ENCODE measurements at places on chromosomes 2 and 18.

- DNase-seq, result no peak
Observed at GRCh38 chr2:73972846-73973245, 11.9 kb upstream of the TET3 start.

GRCh38 chr2:120826716-120827410 is 91.2 kb downstream of the GLI2 start:
- DNase-seq, result no peak

DNA sequence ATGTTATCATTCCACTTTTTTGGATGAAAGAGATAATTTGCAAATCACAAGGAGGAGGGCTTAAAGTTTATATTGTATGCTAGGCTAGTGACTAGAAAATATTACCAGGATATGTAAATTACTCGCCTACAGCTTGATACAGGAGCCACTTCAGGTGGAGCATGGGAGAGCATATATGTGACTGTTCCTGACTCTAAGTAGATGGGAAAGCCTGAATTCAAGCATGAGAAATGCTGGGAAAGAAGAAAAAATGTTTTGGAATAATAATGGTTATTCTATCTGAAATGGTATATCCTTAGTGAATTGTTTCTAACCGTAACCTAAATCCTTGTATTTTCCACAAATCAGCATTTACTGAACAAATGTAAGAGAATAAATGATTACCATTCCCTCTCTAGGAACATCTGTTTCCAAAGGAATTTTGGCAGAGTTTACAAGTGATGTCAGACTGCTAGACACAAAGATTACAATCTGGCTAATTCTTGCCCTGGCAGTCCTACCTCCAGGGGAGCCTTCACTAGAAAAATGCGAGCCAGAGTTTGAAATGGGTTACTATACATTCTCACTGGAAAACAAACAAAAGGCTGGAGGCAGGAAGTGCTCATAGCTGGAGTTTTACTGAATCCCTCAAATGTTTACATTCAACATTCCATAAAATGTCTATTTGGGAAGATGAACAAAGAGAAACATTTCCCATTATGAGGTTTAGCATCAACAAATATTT is 129.4 kb upstream of the MAPRE2 start:
- peak; percentile 10 for DNase-seq

- DNase-seq, result no peak
Observed at GRCh38 chr18:34729264-34729663, 19.2 kb downstream of the DTNA start.

DNA sequence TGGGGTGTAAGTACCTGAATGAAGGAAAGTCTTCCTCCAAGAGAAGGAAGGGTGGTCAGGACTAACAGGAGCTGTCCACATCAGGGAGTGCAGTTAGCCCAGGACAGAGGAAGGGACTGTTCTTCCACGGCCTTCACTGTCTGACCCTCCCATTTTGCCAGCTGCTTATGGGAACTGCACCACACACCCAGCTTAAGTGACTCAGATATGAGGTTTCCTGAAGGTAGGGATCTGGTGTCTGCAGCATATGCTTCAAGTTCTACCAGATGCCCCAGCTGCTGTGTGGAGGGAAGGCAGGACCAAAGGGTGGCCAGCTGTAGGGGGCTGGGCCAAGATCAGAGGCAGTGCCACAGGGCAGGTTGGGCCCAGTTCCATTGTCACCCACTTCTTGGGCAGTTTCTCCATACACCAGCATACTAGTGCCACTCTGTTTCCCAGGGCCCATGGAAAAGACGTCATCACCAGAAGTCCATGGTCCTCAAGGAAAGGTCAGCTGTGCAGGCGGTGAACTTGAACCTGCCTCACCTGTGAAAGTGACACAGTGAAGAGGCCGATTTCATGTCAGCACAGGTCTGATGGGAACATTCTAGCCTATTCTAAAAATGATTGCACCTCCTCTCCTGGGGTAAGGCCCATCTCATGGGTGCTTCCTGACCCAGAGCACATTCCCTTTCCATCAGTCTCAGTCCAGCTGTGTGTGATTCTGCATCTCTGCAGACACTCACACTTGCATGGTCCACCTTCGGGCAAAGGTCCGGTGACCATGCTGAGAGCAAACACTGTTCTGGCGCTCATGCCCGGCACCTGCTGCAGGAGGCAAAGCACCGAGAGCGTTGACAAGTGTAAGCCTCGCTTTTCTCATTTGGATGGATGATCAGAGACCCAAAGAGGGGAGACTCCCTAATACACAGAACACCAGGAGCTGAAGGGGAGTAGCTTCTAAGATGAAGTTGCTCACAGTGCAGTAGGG is 68.0 kb downstream of the ACAA2 start:
- no peak for DNase-seq

- DNase-seq, result no peak
Observed at GRCh38 chr18:319720-320119, 51.9 kb upstream of the THOC1 start.

DNA sequence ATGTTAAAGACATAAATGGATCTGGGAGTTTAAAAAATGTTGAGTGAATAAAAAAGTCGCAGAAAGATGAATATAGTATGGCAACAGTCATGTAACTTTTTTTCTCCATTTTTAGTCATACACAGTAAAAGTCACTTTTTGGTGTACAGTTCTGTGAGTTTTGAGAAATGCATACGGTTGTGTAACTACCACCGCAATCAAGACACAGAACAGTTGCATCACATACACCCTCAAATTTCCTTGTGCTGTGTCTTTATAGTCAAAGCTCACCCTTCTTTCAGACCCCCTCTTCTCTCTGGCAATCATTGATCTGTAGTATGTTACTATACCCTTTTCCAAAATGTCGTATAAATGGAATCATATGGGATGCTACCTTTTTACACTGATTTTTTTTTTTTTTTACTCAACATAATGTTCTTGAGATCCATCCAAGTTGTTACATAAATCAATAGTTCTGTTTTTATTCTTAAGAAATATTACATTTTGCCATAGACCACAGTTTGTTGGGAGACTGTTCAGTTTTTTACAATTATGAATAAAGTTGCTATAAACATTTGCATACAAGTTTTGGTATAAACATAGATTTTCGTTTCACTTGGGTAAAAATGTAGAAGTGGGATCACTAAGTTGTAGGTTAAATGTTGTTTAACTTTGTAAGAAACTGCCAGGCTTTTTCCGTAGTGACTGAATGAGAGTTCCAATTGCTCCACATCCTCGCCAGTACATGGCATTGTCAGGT is 35.4 kb upstream of the AGFG1 start:
- no peak for DNase-seq

GRCh38 chr2:33616873-33617272 is 17.8 kb upstream of the FAM98A start:
- no peak for DNase-seq

DNA sequence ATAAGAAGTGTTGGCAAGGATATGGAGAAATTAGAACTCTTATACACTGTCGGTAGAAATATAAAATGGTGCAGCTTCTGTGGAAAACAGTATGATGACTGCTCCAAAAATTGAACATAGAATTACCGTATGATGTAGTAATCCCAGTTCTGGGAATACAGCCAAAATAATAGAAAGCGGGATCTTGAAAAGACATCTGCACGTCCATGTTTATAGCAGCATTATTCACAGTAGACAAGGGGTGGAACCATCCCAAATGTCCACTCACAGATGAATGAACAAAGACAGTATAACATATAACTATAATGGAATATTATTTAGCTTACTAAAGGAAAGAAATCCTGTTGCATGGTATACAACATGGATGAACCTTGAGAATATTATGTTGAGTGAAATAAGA is 257.7 kb downstream of the TDRD15 start:
- no peak for DNase-seq

- no peak for DNase-seq
Observed at GRCh38 chr2:196924051-196924450, 2.5 kb downstream of the PGAP1 start.

- no peak for DNase-seq
Observed at GRCh38 chr2:11248-11941, 34.9 kb downstream of the FAM110C start.

- no peak for DNase-seq
Observed at GRCh38 chr18:70288851-70289328, at the start of gene SOCS6. SOCS6 (plus strand) TSS chr18:70289045; CDS start chr18:70324669, 35,624 bp downstream.

- no peak for DNase-seq
Observed at GRCh38 chr2:48929571-48930301, 174.2 kb upstream of the LHCGR start.

GRCh38 chr18:77106331-77106730 is 26.3 kb downstream of the MBP start:
- no peak for DNase-seq

DNA sequence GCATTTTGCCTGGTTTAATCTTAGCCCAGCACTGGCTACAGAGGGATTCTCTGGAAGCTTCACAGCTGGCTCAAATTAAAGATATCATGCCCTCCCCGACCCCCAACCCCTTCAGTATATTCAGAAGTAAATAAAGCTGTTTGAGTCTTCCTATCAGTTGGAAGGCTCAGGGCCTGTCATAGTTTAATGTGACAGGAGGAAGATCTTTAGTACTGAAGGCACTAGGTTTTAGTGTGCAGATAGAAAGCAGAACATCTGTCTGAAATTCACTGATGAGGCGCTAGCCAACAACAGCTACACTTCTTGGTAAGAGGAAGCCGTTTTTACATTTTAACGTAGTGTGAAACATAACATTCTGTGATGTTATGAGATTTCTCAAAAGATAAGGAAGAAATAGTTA is 969.1 kb upstream of the CDH2 start:
- DNase-seq, result no peak

DNA sequence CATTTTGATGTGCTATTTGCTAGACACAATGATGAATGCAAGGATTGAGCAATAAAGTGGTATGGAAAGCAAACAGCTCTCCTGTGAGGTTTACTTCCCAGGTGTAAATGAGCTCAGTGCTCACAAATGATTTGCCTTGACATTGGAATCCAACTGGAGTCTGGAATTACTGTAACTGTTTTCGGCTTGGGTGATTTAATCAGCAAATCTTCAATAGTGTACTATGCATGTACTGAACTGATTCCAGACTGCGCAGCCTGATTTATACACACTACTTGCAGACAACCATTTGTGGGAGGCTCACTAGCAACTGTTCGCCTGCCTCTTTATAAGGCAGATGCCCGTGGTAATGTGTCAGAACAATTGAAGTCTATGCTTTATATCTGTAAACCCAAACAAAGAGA is 27.9 kb upstream of the SOX11 start:
- DNase-seq, result no peak

- no peak for DNase-seq
Observed at GRCh38 chr2:240887631-240888030, 8.3 kb downstream of the MAB21L4 start.

DNA sequence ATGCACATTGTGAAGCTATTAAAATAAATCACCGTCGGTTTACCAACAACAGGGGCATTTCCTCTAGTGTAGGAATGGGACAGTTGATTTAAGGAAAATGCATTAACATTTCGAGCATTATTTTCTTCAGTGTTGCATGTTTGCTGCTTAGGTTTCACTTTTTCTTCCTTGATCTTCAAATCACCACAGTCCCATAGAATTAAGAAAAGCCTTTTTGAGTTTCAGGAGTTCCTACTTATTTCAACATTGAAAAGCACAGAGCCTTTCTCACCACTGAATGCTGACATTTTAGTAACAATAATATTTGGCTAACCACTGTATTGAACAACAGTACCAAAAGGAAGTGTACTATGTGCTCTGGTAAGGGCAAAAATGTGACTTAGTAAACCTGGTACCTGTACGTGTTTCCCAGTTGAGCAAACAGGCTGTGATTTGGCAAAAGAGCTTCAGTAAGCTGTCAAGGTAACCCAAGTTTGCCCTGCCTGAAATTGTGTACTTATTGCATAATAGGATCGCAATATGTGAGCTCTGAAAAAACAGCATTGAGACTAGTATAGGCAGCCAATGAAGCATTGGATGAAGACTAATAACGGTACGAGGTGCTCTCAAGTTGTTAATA is 2.2 kb downstream of the LRRTM4 start:
- no peak for DNase-seq

DNA sequence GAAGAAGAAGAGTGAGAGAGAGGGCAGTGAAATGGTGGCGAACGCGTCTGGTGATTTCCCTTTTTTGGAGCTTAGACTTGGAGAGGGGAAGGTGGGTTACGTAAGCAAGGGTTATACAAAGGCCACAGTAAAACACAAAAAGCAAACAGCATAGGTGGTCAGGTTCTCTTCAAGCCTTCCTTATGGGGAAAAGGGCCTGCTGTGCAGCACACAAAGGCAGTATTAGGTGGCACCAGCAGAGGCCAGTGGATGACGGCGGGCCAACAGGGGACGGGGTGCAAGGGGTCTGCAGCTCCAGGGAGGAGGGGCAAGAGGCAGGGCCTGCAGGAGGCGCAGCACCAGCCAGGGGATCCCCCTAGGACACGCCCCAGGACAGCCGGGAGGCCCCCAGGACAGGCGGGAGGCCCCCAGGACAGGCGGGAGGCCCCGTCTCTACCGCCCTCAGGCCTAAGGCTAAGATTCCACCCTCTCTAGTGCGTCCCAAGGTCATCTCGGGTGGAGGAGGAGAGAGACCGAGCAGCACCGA is 32.6 kb upstream of the NPC1 start:
- no peak for DNase-seq

DNA sequence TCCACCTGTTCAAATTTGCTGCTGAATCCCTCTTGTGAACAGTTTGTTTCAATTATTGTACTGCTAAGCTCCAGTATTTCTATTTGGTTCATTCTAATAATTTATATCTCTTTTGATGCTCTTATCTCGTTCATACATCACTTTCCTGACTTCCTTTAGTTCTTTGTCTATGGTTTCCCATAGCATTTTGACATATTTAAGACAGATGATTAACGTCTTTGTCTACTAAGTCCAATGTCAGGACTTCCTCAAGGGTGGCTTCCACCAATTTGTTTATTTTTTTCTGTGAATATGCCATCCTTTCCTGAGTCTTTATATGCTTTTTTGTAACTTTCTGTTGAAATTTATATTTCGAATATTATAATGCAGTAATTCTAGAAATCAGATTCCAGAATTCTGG is 9.6 kb downstream of the PIGN start:
- DNase-seq, result no peak

DNA sequence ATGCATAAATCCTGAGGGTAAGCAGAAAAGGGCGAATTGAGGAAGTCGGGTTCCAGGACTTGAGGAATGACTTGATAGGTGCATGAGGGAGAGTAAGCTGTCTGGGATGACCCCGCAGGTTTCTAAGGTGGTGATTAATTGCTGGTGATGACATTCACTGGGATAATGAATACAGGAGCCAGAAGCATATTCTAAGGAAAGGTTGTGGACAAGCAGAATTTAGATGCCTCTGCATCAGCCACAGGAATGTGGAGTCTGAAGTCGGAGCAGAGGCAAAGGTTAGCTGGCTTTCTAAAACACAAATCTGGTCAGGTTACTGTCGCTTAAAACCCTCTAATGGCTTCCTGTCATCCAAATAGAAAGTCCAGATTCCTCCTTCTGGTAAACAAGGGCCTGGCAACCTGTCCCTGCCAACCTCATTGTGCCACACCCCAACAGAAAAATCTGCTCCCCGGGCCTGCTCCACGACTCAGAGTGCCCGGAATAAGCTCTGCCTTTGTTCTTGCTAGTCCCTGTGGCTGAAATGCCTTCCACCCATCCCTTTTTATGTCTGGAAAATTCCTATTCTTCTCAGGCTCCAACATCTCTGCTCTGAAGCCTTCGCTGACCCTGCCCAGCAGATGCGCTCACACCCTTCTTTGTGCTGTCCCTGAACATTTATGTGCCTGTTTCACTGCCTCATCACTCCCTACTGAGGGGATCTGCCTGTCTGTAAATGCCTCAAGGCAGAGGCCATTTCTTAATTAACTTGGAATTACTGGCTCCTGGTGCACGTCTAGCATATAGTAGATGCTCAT is 11.3 kb upstream of the TMEM214 start:
- DNase-seq, result no peak

- DNase-seq, result no peak
Observed at GRCh38 chr18:56955490-56955889, 191.4 kb upstream of the BOD1L2 start.
